NCI-H1930 (cell line): ENCODE measurements at places on chromosomes 3 and 15.
A peak's percentile ranks its signal among the peaks of the same experiment; 100 is the strongest.

DNA sequence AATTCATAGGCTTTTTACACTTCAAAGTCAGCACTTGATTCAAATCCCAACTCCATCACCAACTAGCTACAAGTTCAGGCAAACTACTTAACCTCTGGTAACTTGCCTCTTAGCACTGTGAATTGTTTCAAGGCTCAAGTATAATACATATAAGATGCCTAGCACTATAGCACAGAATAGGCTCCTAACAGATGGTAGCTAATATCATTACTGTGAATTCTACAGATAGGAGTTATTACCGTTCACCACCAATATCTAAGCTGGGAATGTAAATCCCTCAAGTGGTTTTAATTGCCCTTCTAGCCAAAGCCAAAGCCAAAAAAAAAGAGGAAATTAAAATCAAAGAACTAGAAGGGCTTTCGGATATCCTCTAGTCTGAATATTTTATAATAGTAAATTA lies 15.4 kb downstream of the DLG1 start:
- no peak for DNase-seq

DNA sequence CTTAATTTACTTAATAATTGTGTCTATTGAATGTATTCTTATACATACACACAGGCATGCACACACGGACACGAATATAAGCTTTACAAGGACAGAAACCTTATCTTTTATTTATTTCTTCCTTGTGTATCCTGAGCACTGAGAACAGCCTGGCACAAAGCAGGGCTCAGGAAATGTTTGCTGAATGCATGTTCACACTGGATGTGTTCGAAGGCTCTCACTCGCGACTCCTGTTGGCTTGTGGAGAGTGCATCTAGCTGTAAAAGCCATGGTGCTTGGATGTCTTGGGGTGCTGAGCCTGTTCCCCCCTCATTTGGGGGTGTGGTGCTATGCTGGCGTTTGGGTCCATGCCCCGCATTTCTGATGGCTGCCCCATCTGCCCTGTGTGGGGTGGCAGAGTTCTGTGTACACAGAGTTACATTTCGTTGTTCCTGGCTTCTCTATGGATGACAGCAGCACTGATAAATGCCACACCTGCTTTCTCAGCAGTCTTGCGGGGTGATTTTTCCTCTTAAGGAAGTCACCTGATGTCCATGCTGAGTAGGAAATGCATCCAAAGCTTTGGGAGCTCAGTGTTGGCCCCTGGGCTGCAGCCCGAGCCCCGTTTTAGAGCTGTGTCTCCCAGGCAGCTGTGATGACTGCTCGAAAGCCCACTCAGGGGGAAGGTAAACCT lies 148.5 kb downstream of the IGF1R start:
- no peak for DNase-seq

DNA sequence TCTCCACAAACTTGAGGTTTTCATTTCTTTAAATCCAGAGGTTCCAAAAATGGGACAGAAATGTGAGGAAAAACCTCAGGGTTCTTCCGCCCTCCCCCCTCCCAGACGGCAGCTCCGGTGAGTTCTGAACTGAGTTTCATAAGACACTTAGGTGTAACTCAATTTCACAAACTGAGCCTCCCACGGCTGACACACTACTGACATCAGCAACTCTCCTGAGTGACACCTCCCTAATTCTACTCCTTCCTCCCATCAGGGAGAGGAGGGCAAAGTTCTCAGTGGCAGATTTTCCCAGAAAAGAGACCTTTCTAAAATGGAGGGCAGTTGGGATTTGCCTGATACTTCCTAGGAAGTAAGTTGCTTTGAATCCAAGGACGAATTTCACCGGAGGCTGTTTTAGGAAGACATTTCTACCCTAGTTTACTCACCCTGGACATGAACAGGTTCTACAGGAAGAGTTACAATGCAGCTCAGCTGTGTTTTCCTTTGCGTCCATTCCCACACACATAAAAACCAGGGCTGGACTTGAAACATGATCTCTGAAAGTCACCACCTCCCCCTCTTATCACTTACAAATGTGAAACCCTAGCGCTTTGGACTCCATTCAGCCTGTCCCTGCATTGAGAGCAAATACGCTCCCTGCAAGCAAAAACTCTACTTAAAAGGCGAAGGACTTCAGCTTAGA lies 78.1 kb upstream of the LMOD3 start:
- no peak for DNase-seq

- DNase-seq = no peak
These were observed 54.2 kb upstream of the PIK3R4 start for GRCh38 chr3:130800829-130801228.

DNA sequence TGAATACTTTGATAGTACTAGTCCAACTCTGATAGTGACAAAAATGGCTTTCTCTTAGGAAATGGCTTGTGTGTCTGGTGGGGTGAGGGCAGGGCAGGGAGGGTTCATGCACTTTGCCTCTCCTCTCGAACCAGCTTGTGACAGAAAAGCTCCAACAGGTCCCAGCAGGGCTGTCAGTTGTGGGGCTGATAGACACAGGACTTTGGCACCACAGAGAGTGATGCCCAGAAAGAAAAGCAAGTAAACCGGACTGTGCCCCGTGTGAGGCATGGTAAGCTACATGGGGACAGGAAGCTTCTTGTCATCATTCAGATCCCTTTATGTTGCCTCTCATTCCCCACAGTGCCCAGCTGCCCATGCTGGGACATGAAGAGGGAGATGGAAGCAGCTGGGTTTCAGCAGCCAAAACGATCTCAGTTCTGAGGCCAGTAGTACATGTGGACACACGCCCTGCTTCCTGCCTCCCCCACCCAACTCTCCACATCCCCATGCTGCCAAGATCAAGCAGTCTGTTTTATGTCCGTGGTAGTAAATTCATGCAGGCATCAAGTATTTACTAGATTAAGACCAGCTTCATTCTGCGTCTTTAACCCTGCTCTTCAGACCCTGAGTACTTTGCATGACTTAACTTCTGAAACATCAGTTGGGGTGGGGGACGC lies 29.7 kb upstream of the LIPC start:
- DNase-seq = no peak

GRCh38 chr3:178485756-178486155 lies 50.5 kb upstream of the KCNMB2 start:
- no peak for DNase-seq

DNA sequence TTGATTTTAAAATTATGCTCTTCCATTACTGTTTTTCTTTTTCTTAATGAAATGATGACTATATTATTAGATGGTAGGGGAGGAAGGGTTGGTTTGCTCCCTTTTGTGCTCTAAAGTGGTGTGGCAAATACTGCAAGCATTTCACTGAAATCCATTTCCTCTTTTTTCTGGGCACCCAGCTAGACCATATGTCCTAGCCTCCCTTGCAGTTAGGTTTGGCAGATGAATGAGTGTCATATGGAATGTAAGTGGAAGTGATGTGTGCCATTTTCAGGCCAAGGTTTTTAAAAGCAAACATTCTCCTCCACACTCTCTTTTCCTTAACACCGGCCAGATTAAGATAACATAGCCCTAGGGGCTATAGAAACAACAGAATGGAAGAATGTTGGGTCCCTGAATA lies 363.0 kb downstream of the FGF12 start:
- DNase-seq = no peak

DNA sequence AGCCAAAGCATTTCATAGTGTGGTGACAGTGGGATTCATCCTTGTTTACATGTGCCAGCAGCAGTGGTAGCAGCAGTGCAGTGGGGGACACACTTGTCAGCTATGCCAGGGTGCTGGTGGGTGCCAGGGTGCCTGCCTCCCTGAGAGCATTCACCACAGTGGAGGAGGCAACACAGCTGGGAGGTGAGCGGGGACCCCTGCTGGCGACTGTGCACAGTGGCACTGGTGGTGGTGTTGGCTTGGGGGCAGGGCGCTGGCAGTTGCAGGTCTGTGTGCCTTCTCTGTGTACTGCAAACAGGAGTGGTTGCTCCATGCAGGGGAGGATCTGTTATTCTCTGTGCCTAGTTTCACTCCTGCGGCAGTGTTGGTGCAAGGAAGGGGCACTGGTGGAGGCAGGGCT lies 41.2 kb downstream of the CEP63 start:
- no peak for DNase-seq

GRCh38 chr15:33985287-33985686 lies 17.0 kb downstream of the CHRM5 start:
- DNase-seq = no peak

DNA sequence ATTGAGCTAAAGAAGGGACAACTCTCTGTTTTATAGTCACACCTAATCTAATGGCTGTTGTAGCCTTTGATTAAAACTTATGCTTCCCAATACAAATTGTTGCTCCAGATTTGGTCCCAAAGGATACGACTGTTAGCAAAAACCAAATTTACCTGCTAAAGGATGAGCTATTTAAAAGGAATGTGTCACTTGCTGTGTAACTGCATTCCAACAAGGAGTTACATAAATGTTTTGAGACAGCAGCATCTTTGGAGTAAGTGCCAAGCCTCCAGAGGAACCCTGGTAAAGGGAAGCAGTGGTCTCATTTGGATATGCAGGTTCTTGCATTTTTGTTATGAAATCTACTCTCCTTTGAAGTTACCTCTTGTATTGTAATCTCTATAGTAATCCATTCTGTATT lies 233.3 kb downstream of the THSD4 start:
- no peak for DNase-seq

- DNase-seq = no peak
These were observed 187.7 kb upstream of the C2CD4B start for GRCh38 chr15:62352817-62353216.

- no peak for DNase-seq
These were observed 421.5 kb downstream of the LPP start for GRCh38 chr3:188575501-188575900.

DNA sequence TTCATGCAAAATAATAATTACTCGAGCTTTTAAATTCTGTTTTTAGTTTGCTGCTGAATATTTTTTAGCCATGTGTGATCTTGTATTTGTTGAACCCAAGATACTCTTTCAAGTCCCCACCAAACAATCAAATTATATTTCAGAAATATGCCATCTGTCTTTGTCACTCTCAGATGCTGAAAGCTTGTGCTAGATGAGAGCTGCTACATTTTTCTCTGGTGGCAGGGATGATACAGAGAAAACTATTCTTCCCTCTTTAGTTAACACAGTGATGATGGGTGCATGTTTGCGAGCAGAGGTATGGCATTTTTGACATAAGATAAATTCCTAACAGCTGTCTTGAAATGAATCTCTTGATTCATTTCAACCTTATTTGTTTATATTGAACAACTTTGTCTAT lies 100.6 kb upstream of the NPHP3 start:
- DNase-seq = no peak

DNA sequence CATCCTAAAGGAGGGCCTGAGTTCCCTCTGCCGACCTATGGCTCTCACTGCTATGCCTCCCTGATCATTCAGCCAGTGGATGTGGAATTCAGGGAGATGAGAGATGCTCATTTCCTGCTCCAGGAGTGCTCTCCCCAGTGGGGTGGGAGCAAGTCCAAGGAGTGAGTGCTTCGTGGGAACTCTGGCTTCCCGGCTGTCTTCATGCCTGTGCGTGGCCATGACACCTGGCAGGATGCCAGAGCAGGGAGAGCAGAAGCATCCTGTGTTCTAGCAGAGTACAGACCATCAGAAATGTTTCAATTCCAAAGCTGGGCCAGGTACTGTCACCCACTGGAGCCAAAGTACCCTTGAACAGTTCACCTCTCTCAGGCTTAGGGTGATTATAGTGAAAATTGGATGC lies 45.1 kb downstream of the APH1B start:
- DNase-seq = no peak

GRCh38 chr15:70555713-70556112 lies 207.6 kb downstream of the UACA start:
- DNase-seq = no peak

- peak; percentile 9 for DNase-seq
These were observed 223.8 kb downstream of the OPA1 start for GRCh38 chr3:193816656-193817311.

DNA sequence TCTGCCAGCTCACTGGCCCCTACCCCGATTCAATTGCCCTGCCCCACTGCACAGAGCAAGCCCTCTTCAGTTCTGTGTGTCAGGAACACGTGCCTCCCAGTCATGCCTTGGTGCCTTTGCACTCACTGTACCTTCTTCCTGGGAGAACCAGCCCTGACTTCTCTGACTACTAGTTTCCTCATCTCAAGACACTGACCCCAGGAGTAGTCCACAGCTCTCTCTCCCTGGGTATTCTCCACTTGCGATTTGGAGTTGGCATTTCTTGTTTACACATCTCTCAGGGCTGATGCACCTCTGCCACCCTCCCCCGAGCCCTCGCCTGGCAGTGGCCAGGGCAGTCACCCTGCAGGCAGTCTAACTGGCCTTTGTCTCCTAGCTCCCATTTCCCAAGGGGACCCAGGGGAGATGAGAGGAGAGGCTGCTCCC lies 5.7 kb downstream of the CISH start:
- DNase-seq = no peak
